Occipital lobe (tissue), 3 donors: ENCODE measurements at places on chromosomes 4 and X. TPM values are rescaled to one million over a fixed set of nuclear protein-coding genes. Genes with fewer than 3 reads are reported as not detected.

The PPM1K gene
- total RNA-seq: 125 TPM

The FAM184B gene
- 3.6 TPM for total RNA-seq

The GLUD2 gene
- total RNA-seq: 1.1 TPM

The PABPC1L2A gene
- total RNA-seq: 0.78 TPM

The ABCG2 gene
- total RNA-seq: 25.1 TPM

The NPY1R gene
- total RNA-seq: 163 TPM

The NAA10 gene
- 17.6 TPM for total RNA-seq

The SCFD2 gene
- total RNA-seq: 25.6 TPM

The MAP9 gene
- total RNA-seq: 32.6 TPM

The GPR82 gene
- total RNA-seq: not detected

The DCTD gene
- total RNA-seq: 18.1 TPM

The DCAF8L2 gene
- total RNA-seq: not detected

The TMPRSS11E gene
- 0.16 TPM for total RNA-seq

The AFP gene
- total RNA-seq: 0.62 TPM

The OGT gene
- 248 TPM for total RNA-seq

The RASSF6 gene
- total RNA-seq: 0.31 TPM

The LINC00632 gene
- total RNA-seq: 44.6 TPM

The AWAT2 gene
- not detected for total RNA-seq

The AFM gene
- total RNA-seq: not detected

The MAB21L2 gene
- total RNA-seq: not detected

The PAGE4 gene
- total RNA-seq: not detected

The MAGEA4 gene
- not detected for total RNA-seq

The ARMCX4 gene
- 14.5 TPM for total RNA-seq

The MMRN1 gene
- 2.5 TPM for total RNA-seq

The ADH1A gene
- not detected for total RNA-seq

The MAGEB2 gene
- total RNA-seq: not detected

The DAPP1 gene
- total RNA-seq: 0.94 TPM

The C4orf50 gene
- total RNA-seq: 17.0 TPM

The BBS7 gene
- 50.5 TPM for total RNA-seq

The EFHC2 gene
- 1.9 TPM for total RNA-seq

The VEGFC gene
- 0.94 TPM for total RNA-seq

The ATOH1 gene
- total RNA-seq: not detected

The BEX1 gene
- total RNA-seq: 103 TPM

The TDO2 gene
- 0.78 TPM for total RNA-seq
